NCI-H774 (cell line): ENCODE measurements at places on chromosomes 11 and 22.

- no peak for DNase-seq
Observed at GRCh38 chr22:43304831-43305590, 38.2 kb downstream of the SCUBE1 start.

- DNase-seq, result no peak
Observed at GRCh38 chr22:50551160-50551752, 5.6 kb downstream of the KLHDC7B start.

DNA sequence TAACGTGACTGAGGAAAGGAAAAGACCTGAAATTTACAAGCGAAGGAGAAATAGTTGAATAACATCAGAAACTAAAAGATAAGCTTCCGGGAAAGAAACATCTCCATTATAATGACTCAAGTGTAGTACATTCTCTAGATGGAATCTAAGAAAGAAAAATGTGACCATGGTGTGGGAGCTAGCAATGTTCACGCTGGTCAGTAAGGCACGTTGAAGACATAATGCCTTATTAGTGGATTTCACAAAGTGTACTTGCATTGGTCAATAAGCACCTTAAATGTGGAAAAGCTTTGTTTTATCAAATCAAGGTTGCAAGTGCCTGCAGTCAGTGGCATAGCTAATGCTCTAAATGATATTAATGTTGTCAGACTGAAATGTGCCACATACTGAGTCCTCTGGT is 2.8 kb upstream of the LARGE1 start:
- DNase-seq, result no peak

- DNase-seq, result no peak
Observed at GRCh38 chr11:125211948-125212340, 47.4 kb downstream of the PKNOX2 start.

DNA sequence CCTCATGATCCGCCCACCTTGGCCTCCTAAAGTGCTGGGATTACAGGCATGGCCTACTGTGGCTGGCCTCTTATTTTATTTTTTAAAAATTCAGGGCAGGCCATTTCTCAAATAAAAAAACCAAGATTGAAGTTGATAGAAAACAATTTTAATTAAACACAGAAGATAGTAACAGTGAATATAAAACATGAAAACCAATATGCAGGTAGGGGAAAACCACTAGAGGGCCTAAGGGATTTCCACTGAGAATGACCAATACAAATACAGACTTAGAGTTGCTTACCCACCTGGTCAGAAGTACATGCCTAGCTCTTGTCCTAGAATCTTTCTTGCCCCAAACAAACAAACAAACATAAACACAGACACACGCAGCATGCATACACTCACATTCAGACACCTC is 1.7 kb upstream of the RTCB start:
- no peak for DNase-seq

- no peak for DNase-seq
Observed at GRCh38 chr11:19105011-19105410, 12.0 kb upstream of the ZDHHC13 start.

GRCh38 chr11:57456960-57457642 is 3.2 kb upstream of the RTN4RL2 start:
- peak; percentile 36 for DNase-seq

- DNase-seq, result no peak
Observed at GRCh38 chr22:21622011-21622918, 7.6 kb downstream of the YDJC start.

DNA sequence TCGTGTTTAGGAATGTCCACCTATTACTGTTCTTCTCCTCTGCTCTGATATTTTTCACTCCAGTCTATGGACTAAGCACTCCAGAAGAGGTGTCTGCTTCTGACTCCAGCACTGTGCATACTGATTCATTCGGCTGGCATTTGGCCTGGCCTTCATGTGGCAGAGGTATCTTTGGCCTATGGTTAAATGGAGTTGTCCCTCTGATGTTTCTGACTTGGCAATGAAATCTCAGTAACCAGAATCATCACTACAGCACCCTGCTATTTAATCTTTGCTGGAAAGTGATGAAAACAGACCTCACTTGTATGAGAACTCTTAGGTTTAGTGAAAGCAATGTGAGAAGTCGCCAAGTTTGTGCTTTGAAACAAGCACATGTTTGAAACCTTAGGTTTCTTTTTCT is 155.2 kb downstream of the MAML2 start:
- DNase-seq, result no peak

- no peak for DNase-seq
Observed at GRCh38 chr11:79626135-79627075, 185.6 kb upstream of the TENM4 start.
